ENCODE measurements at places on chromosomes 7 and 10.

GRCh38 chr7:44196450-44196872, 4.3 kb upstream of the YKT6 start:
- no peak for DNase-seq

- no peak for DNase-seq
Observed at GRCh38 chr7:151206914-151207313, 3.4 kb downstream of the H2BK1 start.

- no peak for DNase-seq
Observed at GRCh38 chr10:35011771-35012191, 78.4 kb downstream of the CUL2 start.

- DNase-seq: no peak
Observed at GRCh38 chr10:99698504-99699080, 33.3 kb downstream of the COX15 start.

GRCh38 chr7:135282561-135283254, 49.1 kb downstream of the STRA8 start:
- DNase-seq: no peak

DNA sequence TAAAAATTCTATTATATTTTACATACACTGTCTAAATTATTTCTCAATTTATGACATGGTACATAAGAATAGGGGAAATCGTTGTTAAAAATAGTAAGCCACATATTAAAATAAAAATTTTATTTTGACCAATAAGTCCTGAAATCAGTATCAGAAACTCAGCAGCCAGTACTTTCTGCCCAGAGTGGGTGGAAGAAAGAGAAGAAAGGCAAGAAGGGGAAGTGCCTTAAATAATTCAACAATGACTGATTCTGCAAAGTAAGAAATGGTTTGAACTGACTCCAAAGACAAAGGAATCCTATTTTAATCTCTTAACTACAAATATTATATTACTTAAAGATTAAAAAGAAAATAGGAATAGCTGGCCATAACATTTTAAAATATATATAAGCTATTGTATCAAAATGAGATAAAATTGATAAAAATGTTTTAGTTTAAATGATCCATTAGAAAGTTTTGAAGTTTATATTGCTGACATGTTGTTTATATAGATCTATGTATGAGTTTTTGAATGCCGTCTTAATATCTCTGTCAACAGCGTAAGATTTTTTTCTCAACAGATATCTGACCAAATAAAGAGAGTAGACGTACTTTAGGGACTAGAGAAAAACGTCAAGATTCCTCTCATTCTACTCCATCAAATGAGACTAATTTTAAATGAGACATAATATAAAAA, 30.2 kb upstream of the NRCAM start:
- DNase-seq: no peak

GRCh38 chr7:43461349-43462024, 121.4 kb upstream of the STK17A start:
- DNase-seq: no peak

GRCh38 chr7:33325754-33326484, 196.6 kb downstream of the BBS9 start:
- no peak for DNase-seq

DNA sequence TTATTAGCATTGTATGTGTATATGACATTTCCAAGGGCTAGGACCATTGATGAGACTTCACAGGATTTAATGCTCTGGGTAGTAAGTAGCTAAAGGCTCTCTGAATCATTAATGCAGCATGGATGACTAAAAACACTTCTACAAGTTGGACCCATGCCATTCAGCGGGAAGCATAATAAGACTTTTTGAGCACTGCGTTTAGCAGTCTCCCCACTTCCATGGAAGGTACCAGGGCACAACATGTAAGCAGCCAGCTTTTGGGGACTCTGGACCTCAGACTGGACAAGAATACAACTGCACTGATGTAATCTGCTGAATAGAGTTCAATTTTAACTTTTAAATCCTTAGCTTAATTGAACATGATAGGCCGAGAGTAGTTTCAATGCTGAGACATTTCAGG, 191.7 kb upstream of the IMMP2L start:
- no peak for DNase-seq

DNA sequence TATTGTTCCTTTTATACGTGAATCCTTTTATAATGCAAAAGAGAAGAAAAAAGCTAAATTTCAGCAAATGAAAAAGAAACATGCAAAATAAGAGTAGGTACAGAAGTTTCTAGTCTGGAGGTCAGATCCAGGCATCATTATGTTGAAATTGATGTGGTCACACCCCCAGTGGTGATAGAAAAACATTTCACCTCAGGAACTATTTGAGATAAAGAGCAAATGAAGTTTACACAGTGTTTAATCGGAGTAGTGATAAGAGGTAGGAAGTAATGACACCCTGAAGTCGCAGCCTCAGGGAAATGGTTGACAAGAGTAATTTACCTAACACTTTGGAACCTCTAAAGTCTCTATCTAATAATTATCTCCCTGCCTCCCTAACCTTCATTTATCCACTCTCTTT, 536.0 kb upstream of the STEAP1 start:
- no peak for DNase-seq

- no peak for DNase-seq
Observed at GRCh38 chr7:98418636-98419315, 17.9 kb upstream of the BAIAP2L1 start.

DNA sequence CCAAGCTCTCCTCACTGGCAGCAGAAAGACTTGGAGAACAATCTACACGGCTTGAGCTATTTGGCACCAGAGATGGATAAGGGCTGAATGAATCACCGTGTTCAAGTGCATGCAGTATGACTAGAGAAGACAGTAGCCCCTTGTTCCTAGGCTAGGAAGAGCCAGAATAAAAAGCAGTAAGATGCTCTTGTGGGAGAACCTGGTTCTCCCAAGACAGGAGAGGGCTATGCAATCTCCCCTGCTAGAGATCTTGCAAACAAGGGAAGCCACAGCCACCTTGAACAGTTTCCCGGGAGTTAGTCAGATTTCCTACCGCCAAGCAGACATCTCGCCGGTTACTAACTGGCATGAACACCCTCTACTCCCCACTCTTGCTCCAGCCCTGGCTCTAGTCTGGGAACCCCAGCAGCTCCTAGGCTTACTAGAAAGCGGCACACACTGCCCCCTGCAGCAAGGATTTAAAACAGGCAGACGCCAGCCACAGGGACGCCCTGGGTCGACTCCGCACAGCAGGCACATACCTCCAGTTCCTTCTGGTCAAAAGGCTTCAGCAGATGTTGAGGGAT, 107.3 kb downstream of the SMURF1 start:
- no peak for DNase-seq

GRCh38 chr7:114862406-114862805, 59.5 kb upstream of the MDFIC start:
- DNase-seq: no peak

DNA sequence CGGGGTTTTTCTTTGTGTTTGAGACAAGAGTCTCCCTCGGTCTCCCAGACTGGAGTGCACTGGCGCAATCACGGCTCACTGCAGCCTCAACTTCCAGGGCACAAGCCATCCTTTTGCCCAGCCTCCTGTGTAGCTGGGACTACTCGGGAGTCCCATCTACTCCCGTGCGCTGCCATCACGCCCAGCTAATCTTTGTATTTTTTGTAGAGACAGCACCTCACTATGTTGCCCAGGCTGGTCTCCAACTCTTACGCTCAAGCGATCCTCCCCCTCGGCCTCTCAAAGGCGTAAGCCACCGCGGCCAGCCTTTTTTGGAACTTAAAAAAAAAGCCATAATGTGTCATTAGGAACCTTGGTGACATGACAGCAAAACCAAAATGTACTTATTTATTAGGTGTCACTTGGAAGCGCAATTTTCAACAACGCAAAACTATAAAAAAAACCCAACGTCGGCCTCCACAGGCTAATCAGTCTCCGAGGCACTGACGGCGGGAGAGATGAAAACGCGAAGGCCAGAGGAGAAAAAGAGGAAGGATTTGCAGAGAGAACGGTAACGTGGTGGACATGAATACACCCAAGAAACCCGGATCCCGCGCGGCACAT, 911 bp upstream of the HNRNPH3 start:
- DNase-seq: no peak

GRCh38 chr7:23712368-23713284, 2.6 kb downstream of the STK31 start:
- no peak for DNase-seq

DNA sequence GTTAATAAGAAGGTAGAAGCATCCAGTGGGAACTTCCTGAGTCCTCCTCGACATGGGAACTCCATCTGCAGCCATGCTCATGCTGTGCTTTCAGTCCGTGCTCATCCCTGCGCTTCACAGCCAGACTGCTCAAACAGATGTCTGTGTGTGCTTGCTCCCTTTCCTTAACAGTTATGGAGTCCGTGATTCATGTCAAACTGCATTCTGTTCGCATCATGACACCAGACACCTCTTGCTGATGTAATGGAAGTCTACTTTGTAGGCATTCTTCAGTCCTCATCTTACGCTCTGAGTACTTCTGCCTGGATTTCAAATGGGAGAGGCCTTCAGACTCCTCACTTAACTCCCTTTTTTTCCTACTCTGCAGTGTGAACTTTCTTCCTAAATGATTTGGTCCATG, 304.9 kb downstream of the SUGCT start:
- no peak for DNase-seq

DNA sequence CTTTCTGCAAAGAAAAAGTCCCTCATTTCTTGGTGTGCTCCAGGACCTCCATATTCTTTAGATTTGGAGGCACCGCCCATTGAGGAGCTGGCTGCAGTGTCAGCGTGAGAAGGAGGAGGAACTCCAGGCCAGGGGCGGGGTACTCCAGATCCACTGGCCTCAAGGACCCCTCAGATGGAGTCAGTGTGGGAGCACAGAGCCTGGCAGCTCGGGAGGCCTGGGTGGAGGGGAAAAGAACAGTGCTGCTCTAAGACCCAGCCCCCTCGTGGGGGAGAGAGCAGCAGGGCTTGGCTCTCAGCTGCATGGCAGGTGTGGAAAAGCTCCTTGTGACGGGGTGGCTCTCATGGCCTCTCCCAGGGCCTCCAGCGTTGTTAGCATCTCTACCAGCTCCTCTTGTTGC, 70.5 kb downstream of the ITGB1 start:
- no peak for DNase-seq

DNA sequence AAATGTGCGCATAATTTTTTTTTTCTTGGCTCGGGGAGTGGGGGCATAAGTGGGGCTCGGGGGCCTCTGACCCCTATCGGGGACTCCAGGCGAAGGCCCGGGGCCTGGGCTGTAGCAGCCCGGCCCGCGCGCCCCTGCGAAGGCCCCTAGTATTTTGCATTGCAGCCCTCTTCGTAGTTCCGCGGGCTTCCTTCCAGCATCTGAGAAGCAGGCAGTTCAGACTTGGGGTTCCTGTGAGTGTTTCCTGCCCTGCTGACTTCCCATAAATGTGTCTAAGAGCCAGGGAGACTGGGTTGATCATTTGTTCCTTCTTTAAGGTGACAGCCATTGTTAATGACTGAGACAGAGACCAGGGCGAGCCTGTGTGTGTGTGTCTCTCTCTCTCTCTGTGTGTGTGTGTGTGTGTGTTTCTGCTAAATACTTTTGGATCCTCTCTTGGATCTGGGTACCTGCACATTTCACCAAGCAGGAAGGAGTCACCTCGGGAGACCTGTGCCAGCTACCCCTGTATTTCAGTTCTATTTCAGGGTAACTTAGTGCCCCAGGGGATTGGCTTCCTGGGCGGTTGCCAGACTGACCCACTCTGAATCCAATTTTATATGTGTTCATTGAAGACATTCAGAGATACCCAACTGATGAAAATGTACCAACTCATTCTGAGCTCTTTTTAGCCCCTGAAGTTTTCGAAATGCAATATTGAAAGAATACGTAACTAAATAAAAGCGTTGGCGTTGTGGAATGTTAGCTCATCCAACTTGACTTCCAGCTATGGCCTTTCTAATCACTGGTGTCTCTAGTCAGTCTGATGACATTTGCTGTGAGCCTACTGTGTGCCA, 805 bp downstream of the MSRB2 start:
- DNase-seq: peak; percentile 1

- DNase-seq: no peak
Observed at GRCh38 chr10:92880917-92881316, 32.6 kb downstream of the EXOC6 start.

- DNase-seq: no peak
Observed at GRCh38 chr7:16795624-16796023, 9.2 kb downstream of the AGR2 start.

- DNase-seq: no peak
Observed at GRCh38 chr10:43190775-43191174, 52.5 kb downstream of the CSGALNACT2 start.

GRCh38 chr7:100517305-100517704, 21.7 kb upstream of the AGFG2 start:
- DNase-seq: no peak

DNA sequence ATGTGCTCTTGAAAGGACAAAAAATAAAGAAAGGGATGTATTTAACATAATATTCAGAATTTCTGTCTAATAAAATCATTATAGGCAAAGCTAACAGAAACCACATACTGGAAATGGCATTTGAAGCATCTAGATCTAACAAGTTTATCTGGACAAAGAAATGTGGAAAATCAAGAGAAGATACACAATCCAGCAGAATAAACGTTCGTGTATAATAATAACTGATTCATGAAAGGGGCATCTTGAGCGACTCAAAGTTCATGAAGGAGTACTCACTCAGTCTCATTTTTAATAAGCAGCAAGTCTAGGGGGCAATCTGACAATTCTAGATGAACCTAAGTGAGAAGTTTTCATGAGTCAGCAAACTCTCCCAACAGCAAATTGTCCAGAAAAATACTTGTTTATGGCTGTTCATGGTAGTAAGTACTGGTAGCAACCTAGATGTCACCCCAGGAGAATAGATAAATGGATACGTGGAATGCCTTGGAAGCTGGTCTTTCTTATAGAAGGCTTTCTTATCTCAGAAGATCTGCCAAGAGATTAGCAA, 541.8 kb downstream of the INHBA start:
- DNase-seq: no peak

DNA sequence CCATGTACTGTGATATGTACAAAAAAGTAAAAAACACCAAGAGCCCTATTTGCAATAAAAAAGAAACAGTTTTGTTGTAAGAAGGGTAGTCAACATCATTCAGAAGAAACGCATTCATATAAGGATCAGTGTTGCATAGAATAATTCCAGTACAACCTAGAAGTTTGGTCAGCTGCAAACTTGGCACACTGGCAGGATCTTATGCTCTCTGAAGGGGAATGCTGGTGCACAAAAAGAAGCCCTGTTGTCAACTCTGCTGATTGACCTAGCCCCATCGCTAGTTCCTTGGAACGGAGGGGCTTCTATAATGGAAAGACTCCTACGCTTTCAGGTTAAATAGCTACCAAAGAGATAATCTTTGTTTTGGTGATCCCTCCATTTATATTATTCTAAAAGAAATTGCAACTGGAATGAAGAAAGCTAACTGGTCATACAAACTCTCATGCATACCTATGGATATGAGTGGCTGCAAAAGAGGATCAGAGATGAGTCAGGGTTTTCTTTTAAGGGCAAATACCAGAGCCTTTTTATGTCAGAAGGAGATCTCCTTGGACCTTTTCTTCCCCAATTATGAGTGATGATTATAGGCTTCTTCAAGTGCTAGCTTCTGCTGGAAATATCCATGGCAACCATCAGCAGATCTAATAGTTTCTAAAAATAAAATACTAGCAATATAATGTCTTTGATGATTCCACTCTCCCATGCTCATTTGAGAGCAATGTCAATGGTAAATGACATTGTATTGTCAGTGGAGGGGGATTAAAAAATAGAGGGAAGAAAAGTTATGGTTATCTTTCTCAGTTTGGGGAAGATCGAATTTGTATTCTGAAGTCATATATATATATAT, 312.4 kb upstream of the CACNA2D1 start:
- DNase-seq: no peak

All from stimulated activated CD8-positive, alpha-beta memory T cell treated with anti-CD3 and anti-CD28 coated beads, Interleukin-15, amount 100 ng/mL, for 4 hours (primary cell).